NCI-H1694 treated with DMSO at 0.1 percent for 48 hours (cell line): ENCODE measurements at places on chromosomes 4 and X.
A peak's percentile ranks its signal among the peaks of the same experiment; 100 is the strongest.

DNA sequence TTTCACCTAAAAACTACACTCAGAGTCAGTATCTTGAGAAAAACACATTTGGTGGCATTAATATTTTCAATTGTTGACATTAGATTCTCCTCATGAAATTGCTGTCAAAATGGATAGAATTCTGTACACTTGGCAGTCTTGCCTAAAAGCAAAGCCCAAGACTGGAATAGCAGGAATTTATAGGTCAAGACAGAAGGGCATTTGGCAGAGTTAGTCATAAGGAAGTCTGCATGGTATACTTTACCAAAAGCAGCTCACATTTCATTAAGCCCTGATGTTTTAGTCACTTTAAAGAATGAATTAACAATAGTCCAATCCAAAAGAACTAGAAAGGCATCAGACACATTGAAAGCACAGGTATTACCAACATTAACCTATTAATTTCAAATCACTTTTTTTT lies 7.1 kb downstream of the CCDC160 start:
- DNase-seq = no peak

GRCh38 chr4:20995015-20995414 lies 294.8 kb downstream of the PACRGL start:
- no peak for DNase-seq

DNA sequence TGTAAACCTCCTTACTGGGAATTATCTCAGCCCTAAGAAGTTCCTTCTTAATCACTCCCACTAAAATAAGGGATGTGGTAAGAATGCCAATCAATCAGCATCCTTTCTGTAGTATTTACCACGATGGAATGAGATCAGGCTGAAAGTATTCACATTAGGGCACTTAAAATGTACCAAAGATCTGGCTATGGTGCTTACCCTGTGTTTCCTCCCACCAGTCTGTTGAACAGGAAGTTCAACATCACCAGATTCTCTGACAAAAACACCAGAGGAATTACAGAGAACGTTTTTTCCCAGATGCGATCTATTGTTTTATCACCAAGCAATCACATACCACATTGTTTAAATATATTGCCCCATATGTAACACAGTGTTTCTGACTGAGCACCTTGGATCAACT lies 2.1 kb upstream of the CLCN3 start:
- DNase-seq = no peak

DNA sequence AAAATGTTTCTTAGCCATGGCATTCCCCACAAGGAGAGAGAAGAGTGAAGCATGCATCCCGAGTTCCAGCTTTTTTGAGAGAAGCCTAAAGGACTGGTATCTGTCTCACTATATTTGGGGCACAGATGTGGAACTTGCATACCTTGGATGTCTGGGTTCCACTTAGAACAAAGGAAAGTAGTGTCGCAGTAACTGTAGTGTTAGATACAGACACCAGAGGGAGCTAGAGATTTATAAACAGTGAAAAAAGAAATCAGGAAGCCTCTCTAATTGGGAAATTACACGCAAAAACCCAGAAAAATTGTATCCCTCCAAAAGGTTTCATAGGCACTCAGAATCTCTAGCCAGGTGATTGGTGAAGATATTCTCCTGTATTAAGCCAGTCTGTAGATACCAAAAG lies 34.4 kb downstream of the AGTR2 start:
- peak; percentile 0 for DNase-seq

GRCh38 chr4:43765514-43765913 lies 683.1 kb downstream of the KCTD8 start:
- DNase-seq = no peak

DNA sequence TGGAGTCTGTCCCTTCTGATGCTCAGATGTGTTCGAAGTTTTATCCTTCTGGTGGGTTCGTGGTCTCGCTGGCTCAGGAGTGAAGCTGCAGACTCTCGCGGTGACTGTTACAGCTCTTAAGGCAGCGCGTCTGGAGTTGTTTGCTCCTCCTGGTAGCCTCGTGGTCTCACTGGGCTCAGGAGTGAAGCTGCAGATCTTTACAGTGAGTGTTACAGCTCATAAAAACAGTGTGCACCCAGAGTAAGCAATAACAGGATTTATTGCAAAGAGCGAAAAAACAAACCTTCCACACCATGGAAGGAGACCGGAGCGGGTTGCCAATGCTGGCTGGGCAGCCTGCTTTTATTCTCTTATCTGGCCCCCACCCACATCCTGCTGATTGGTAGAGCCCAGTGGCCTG lies 18.5 kb downstream of the SLC25A5 start:
- no peak for DNase-seq

DNA sequence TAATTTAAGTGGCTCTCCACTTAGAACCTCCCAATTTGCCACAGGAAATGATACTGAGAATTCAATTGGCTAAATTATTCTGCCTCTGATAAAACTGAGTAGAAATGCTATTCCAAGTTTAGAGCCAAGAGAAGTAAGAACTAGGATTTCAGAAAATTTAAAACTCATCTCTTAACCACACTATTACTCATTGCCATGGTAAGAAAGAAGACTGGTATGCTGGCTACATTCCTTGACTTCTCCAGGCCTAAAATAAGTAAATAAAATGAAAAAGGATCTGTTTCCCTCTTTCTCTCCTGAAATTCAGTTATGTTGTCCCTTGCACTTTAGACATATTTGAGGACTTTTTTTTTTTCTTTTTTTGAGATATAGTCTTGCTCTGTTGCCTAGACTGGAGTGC lies 23.3 kb downstream of the ZNF280C start:
- DNase-seq = no peak

- DNase-seq = no peak
Observed at GRCh38 chrX:107677909-107678308, 49.6 kb downstream of the PRPS1 start.

- DNase-seq = no peak
Observed at GRCh38 chr4:10460313-10461047, 3.3 kb upstream of the ZNF518B start.

DNA sequence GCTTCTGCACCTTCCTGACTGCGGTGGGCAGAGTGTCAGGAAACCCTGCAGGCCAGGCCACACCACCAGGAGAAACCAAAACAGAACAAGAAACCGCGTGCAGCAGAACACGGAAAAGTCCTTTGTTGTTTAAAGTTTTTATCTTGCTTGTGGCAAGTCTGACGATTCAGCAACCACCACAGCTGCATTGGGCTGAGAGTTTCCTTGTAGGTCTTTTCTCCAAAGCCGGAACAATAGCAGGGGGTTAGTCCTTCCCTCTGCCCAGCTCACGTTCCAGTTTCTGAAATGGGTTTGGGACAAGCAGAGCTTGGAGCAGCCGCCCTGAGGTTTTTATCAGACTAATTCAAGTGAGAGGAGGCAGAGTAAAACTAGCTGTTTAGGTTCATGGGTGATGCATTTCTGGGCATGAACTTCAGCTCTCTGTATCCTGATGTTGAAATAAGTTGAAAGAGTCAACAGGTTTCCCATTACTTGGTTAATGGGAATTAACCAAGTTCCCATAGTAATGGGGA lies 216.9 kb downstream of the PTTG2 start:
- no peak for DNase-seq

- no peak for DNase-seq
Observed at GRCh38 chrX:144297221-144297620, 413.4 kb downstream of the UBE2NL start.

DNA sequence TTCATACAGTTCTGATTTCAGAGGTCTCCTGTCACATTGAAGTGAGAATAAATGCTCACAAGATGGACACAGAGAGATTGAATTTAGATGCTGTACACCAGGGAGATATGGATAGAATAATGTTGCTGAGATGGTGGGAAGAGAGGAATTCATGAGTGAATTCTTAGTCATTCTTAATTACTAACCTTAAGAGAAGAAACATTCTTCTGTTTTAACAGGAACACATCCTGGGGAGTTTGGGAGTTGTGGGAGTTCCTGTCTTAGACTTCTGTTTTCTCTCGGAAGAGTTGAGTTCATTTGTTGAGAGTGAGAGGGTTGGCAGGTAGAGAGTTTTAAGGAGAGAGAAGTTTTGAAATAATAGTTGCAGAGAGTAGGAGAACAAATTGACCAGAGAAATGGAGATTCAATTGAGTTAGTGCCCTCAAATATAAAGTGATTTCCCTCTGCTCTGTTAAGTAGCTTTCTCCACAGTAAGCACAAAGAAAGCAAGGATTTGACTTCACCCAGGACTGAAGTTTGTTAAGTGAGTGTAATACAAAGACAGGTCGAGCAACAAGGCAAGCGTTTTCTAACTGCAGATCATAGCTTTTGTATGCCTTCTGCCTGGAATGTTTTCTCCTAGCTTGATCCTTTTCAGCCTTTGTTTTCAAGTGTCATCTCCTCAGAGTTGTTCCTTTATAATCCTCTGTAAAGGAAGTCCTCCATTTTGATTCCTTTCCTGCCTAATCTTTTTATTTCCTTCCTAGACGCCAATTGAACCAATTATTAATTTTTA lies 205.9 kb downstream of the RAPGEF2 start:
- no peak for DNase-seq

DNA sequence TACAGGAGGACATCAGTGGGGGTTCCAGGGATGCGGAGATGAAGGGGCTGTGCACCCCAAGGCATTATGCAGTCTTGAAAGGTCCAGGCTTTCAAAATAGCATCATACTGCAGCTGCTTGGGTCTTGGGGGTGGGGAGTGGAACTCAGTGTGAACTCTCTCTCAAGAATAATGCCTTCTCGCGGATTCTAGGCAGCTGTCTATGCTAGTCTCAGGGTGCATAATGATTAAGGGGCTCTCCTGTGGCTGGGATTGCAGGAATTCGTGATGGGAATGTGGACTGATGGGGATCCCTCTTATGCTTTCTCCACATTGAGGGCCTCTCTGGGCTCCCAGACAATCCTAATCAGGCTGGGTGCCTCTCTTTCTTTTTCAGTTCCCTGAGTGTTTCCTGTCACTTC lies 172.2 kb upstream of the ARHGAP24 start:
- no peak for DNase-seq

GRCh38 chr4:145101091-145101490 lies 3.0 kb downstream of the ABCE1 start:
- DNase-seq = no peak

- no peak for DNase-seq
Observed at GRCh38 chr4:158020176-158020575, 152.6 kb downstream of the GASK1B start.

DNA sequence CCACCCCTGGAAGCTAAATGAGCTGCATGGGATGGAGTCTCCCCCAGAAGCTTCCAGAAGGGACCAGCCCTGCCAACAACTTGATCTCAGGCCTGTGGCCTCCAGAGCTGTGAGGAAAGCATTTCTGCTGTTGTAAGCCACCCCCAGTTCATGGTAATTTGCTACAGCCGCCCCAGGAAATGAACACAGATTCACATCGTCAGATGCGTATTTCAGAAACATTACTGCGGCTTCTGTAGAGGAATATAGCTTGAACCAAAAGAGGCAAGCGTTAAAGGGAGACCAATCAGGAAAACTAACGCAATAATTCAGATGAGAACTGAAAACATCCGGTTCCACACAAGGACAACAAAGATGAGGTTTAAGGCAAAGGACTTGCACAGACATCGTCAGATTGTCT lies 128.4 kb upstream of the TBL1X start:
- DNase-seq = no peak

- DNase-seq = peak; percentile 2
Observed at GRCh38 chr4:3136454-3136853, 62.0 kb downstream of the HTT start.

DNA sequence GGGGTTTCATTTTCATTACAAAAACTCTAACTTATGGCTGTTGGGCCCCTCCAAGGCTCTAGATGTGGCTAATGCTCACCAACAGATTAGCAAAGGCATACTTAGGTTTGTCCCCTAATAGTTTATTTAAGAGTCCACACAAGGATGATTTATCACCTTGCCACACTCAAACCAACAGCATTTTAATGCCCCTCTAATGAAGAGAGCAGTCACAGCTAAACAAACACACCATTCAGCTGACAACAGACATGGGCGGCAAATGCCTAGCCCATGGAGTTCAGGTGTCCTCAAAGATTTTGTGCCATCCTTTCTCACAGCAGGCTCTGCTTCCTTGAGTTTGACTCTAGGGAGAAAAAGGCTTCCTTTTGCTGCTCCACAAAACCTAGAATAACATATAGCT lies 61.8 kb upstream of the CITED1 start:
- no peak for DNase-seq

- no peak for DNase-seq
Observed at GRCh38 chrX:108159028-108159670, 67.6 kb downstream of the ATG4A start.

DNA sequence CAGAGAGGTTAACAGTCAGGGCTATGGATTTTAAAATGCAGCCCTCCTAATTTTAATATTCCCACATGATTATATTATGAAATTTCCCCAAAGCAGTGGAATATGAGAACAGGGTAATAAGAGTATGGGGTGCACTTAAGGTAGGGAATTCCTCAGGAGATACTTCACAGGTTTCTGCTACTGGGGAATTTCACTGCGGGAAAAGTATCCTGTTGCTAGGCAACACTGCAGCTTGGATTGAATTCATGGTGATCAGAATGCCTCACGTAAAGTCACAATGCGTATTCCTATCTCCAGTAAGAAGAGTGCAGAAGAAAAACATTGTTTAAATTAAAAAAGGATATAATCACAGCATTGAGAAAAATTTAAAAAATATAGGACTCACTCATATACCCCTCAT lies 398.1 kb upstream of the RPS6KA3 start:
- DNase-seq = no peak

DNA sequence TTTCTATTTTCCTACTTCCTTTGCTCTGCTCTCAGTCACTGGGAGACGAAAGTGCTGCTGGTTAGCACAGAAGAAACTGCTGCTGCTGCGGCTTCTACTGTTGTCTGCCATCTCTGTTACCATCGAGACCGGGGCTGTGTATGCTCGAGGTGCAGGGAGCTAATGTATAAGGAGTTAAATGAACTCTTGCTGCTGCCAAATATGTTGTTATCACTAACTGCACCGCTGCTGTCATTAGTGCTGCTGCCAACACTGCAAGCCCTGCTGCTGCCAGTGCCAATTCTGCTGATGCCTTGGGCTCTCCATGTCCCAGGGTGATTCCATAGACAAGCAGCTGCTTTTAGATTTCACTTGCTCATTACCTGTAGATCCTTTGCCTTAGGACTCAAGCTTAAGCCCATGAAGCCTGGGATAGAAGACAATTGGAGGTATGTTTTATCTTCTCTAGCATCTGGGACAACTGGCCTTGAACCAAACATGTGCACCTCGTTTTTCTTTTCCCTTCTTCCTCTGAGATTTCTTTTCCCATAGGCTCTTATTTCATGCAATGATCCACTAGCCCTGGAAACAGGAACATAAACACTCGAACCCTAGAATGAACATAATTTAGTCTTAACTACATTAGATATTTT lies 107.8 kb downstream of the CCSER1 start:
- DNase-seq = peak; percentile 82

DNA sequence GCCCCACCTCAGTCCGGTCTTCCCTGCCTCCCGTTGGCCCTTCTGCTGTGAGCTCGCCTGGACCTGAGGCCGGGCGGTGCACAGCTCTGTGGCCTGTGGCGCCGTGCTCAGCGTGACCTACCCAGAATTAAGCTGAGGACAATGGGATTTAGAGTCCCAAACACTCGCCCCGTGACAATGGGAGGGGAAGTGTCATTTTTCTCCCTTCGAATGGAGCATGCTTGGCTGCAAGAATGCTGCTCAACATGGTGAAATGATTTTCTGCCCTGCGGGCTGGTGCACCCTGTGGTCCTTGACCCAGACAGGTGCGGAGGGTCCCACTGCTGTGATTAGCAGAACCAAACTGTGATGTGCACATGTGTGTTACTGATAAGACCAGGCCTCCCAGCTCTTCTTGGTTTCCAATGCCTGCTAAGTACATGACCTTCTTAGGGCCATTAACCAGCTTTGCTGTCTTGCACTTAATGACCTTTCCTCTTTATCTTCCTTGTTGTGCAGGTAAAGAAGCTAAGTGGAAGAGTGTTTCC lies 772 bp downstream of the EOLA1 start:
- no peak for DNase-seq

- no peak for DNase-seq
Observed at GRCh38 chr4:188032170-188032569, 36.6 kb downstream of the ZFP42 start.
